Activated CD4-positive, alpha-beta T cell treated with anti-CD3 and anti-CD28 coated beads for 36 hours (primary cell): ENCODE measurements at places on chromosomes 1 and 21. TPM values are rescaled to one million over a fixed set of nuclear protein-coding genes. Genes with fewer than 3 reads are reported as not detected.

GRCh38 chr1:93907718-93908117 lies 1.5 kb downstream of the GCLM start:
- no peak for DNase-seq
- H3K4me3 ChIP-seq, result peak overlapping the region; percentile 62
- no peaks in the 10 kb centered on the region for H3K27me3 ChIP-seq
- peaks cover 4% of the 10 kb centered on the region for H3K36me3 ChIP-seq

- no peaks in the 10 kb centered on the region for H3K36me3 ChIP-seq
- H3K4me1 ChIP-seq, result peaks cover 10% of the 10 kb centered on the region
- peak; percentile 28 for DNase-seq
- H3K27ac ChIP-seq, result no peak overlapping the region
- H3K27me3 ChIP-seq, result peaks cover 60% of the 10 kb centered on the region
- H3K4me3 ChIP-seq, result peak overlapping the region; percentile 55
Measured at GRCh38 chr1:233614173-233614742, 352 bp downstream of the KCNK1 start.

DNA sequence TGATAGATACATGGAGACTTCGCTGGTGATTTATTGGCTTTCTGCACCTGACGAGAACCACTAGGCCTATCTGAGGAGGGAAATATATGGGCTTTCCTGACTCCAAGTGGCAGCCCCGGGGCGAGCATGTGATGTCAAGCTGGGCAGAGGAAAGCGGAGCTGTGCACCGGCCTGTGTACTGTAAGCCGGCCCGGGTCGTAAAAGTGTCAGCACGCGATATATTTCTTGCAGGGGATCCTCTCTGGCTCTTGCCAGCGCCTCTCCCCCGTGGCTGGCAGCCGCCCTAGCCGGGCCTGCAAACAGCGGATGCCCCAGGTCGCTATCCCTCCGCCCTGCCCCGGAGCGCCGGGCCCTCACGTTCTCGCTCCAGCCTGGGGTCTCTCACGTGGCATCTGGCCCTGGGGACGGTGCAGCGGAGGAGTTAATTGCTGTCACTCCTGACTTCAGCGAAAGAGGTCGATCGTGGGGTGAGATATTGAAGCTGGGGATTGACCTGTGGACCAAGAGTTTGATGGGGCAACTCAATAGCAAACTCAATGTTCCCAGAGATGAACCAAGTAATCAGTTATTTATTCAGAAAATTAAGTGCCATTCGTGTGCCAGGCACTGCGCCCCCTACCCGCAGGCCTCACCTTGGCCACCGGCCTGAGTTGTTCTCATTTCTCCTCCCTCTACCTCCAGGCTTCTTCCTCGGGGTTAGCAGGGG lies 41.0 kb upstream of the HAO2 start:
- H3K27me3 ChIP-seq, result peaks cover 14% of the 10 kb centered on the region
- peak overlapping the region; percentile 56 for H3K4me3 ChIP-seq
- peak; percentile 55 for DNase-seq
- H3K27ac ChIP-seq, result no peak overlapping the region
- H3K4me1 ChIP-seq, result peaks cover 8% of the 10 kb centered on the region

DNA sequence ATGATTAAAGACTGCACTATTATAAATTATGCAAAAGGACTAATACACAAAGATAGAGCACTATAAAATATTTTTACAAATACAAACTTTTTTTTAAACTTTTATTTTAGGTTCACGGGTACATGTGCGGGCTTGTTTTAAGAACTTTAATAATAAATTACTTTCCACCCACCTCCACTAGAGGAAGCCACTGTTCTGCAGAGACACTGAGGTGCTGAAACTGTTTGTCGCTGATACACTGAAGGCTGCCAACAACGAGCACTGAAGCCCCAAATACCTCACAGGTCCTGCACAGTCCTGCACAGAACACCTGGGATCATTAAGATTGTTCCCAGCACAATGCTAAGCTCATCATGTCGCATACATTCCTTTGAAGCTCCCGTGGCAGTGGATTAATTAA lies 19.9 kb downstream of the COA6 start:
- H3K27ac ChIP-seq, result no peak overlapping the region
- H3K4me1 ChIP-seq, result peaks cover 10% of the 10 kb centered on the region
- no peak for DNase-seq
- H3K27me3 ChIP-seq, result no peaks in the 10 kb centered on the region
- no peak overlapping the region for H3K4me3 ChIP-seq

DNA sequence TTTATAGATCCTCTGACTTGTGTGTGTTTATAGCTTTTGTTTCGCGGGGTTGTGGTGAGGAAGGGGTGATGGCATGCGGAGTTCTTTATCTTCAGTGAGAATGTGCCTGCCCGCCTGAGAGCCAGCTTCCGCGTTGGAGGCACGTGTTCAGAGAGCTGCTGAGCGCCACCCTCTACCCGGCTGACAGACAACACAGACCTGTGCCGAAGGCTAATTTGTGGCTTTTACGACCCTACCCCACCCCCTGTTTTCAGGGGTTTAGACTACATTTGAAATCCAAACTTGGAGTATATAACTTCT lies 14.4 kb upstream of the CD101 start:
- peaks cover 53% of the 10 kb centered on the region for H3K4me1 ChIP-seq
- peak; percentile 80 for DNase-seq
- no peaks in the 10 kb centered on the region for H3K27me3 ChIP-seq
- peaks cover 15% of the 10 kb centered on the region for H3K36me3 ChIP-seq

DNA sequence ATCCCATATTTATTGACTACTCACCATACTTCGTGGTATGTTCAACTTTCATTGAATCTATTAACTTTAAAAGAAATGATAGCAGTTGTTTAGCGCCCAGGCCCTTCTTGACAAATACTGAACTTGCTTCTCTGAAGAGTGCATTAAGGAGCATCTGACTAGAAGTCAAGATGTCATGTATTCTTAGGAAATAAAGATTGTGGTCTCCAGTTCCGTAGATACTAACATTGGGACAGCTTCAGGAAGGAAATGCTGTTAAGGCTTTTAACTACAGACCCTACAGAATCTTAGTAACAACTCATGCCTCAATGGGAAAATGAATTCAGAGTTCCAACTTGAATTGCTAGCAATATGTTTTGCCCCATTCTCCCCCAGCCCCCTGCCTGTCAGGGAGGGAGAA lies 14.8 kb downstream of the LYST start:
- DNase-seq, result no peak
- no peak overlapping the region for H3K4me3 ChIP-seq
- no peaks in the 10 kb centered on the region for H3K27me3 ChIP-seq
- H3K27ac ChIP-seq, result no peak overlapping the region
- peaks cover 82% of the 10 kb centered on the region for H3K4me1 ChIP-seq

The PPT1 gene
- 77.4 TPM for total RNA-seq

DNA sequence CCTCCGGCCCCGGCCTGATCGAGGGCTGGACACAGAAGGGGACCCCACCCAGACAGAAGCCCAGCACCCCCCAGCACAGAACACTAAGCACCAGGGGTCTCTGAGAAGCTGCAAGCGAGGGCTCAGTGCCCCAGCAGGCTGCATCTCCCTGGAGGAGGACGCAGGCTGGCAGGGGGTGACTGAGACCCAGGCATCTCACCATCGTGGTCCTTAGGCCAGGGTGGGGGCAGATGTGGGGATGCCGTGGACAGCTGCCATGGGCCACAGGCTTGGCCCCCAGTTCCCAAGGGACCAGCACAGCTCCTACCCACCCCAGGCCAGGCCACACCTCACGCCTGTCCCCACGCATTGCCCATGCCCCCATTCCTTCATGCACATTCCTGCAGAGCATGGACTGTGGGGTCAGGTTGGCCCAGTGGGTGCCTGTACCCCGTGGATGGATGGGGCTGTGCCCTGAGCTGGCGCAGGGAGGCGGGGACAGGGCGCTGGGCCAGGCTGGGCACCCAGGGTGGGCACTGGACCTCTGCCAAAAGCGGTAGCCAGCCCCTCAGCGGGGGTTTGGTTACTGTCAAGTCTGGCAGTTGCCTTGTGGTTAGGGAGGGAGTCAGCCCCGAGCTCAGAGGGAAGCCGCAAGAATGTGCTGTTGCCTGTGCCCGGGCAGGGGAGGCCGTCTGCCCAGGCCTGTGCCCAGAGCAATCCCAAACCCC lies 61.5 kb downstream of the ARHGEF16 start:
- no peaks in the 10 kb centered on the region for H3K27me3 ChIP-seq
- no peak overlapping the region for H3K27ac ChIP-seq
- H3K4me1 ChIP-seq, result no peaks in the 10 kb centered on the region
- DNase-seq, result no peak
- no peak overlapping the region for H3K4me3 ChIP-seq

The RIMS3 gene
- total RNA-seq, result 2.7 TPM

DNA sequence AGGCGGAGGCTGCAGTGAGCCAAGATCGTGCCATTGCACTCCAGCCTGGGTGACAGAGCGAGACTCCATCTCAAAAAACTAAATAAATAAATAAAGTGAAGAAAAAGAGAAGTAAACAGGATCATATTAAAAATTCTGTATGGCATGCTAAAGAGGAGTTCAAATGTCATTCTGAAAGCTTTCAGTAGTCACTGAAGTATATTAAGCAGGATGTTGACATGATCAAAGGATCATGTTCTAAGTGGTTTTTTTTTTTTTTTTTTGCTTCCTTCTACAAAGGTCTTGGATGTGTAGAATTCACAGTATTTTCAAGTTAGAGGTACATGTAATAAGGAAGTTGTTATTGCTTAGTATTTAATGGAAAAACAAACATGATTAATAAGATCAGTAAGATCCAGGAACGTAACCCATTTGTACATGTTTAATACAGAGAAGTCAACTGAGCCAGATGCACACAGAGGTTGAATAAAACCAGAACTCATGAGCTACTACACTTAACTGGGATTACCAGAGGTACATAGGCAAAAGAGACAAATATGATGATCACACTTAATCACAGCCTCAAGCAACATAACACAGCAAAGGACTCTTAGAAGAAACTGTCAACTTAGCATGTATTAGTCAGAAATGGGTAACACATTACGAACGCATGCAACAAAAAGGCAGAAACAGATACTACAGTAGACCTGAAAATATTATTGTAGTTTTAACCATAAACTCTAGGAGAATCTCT lies 12.2 kb downstream of the CDC42BPA start:
- DNase-seq, result no peak
- H3K4me1 ChIP-seq, result peaks cover 8% of the 10 kb centered on the region
- no peaks in the 10 kb centered on the region for H3K36me3 ChIP-seq

DNA sequence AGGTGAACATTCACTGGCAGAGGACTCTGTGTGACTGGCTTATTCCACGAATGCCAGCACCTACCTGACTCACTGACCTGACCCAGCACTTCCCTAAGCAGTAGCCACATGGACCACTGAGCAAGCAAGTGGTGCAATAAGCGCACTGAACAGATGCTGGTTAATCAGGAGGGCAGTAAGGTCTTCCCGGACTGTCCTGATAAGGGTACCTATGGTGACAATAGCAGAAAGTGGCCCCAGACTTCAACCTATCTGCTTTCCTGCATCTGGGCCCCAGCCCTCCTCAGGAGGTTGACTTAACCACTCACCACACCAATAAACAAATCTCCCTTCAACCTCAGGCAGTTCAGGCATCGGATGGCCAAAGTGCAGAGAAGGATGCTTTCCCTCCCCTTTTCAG lies 65.7 kb downstream of the SETD4 start:
- H3K4me3 ChIP-seq, result no peak overlapping the region
- no peaks in the 10 kb centered on the region for H3K36me3 ChIP-seq
- peaks cover 15% of the 10 kb centered on the region for H3K4me1 ChIP-seq
- peaks cover 25% of the 10 kb centered on the region for H3K27me3 ChIP-seq
- DNase-seq, result no peak
- H3K27ac ChIP-seq, result no peak overlapping the region

DNA sequence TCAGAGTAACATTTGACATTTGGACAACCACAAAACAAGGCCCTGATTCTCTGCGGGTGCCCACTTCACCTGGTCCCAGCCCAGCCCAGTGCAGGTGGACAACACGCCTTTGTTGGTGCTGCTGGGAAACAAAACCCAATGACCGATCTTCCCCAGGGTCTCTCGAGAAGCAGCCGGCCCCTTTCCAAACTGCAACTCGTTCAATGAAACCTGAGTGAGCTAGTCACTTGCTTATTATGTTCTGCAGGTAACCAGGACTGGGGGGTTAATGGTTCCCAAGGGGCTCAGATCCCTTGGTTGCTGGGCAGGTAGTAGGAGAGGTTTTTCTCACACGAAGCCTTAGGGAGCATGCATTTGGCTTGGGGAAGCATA lies 42.9 kb downstream of the ABCG1 start:
- H3K27ac ChIP-seq, result no peak overlapping the region
- H3K4me1 ChIP-seq, result peaks cover 15% of the 10 kb centered on the region
- no peaks in the 10 kb centered on the region for H3K27me3 ChIP-seq
- H3K36me3 ChIP-seq, result no peaks in the 10 kb centered on the region
- no peak for DNase-seq

DNA sequence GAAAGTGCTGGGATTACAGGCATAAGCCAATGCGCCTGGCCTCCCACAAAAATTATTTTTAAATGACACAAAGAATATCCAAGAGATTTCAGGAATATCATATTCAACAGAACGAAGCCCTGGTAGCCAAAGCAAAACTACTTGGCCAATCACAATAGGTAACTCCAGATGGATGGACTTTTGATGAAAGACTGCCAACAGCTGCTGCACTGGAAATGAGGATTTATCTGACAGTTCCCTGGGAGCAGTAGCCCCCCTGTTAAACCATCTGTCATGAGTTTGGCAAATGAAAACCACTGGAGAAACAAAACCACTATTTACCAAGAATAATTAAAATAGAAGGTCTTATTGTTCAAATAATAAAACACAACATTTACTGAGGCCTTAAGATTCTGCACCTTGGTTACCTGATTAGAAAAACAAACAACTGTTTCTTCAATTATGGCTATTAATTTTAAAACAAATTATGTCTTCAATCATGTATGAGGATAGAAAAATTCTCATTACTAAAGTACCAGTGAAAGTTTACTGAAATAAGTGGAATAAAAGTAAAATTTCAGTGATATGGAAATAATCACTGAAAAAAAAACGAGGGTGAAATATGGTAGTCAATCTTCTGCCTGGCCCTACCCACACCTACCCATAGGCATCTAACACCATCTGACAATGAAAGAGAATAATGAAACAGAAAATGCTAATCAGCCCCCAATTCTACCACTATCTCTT lies 34.3 kb upstream of the PSMG1 start:
- H3K4me1 ChIP-seq, result peaks cover 16% of the 10 kb centered on the region
- no peak overlapping the region for H3K4me3 ChIP-seq
- peaks cover 34% of the 10 kb centered on the region for H3K36me3 ChIP-seq
- DNase-seq, result no peak
- no peak overlapping the region for H3K27ac ChIP-seq
- H3K27me3 ChIP-seq, result no peaks in the 10 kb centered on the region

GRCh38 chr1:87242445-87243185 lies 86.1 kb upstream of the LMO4 start:
- DNase-seq, result no peak
- H3K27ac ChIP-seq, result no peak overlapping the region
- H3K4me1 ChIP-seq, result no peaks in the 10 kb centered on the region
- H3K36me3 ChIP-seq, result no peaks in the 10 kb centered on the region

The EFNA3 gene
- 5.1 TPM for total RNA-seq

- no peaks in the 10 kb centered on the region for H3K4me1 ChIP-seq
- no peaks in the 10 kb centered on the region for H3K36me3 ChIP-seq
- DNase-seq, result no peak
- no peak overlapping the region for H3K27ac ChIP-seq
- H3K4me3 ChIP-seq, result no peak overlapping the region
- no peaks in the 10 kb centered on the region for H3K27me3 ChIP-seq
Measured at GRCh38 chr1:240739139-240739538, 127.2 kb upstream of the GREM2 start.

The PROX1 gene
- total RNA-seq, result 0.14 TPM

- peaks cover 16% of the 10 kb centered on the region for H3K27me3 ChIP-seq
- no peaks in the 10 kb centered on the region for H3K4me1 ChIP-seq
- no peak overlapping the region for H3K4me3 ChIP-seq
- no peak overlapping the region for H3K27ac ChIP-seq
- no peaks in the 10 kb centered on the region for H3K36me3 ChIP-seq
Measured at GRCh38 chr1:233518344-233518743, 95.6 kb upstream of the KCNK1 start.

GRCh38 chr1:47415728-47416318 lies at the start of gene FOXE3:
Gene FOXE3 (plus strand): TSS chr1:47416285. CDS start chr1:47416316, 31 bp downstream.
- no peaks in the 10 kb centered on the region for H3K36me3 ChIP-seq
- peak within 1 kb of the TSS; percentile 20 for H3K27ac ChIP-seq
- DNase-seq, result no peak
- H3K4me1 ChIP-seq, result peaks cover 5% of the 10 kb centered on the region
- H3K4me3 ChIP-seq, result peak within 1 kb of the TSS; percentile 39
